ENCODE measurements at places on chromosomes 7 and 10. TPM values are rescaled to one million over a fixed set of nuclear protein-coding genes. Genes with fewer than 3 reads are reported as not detected.

DNA sequence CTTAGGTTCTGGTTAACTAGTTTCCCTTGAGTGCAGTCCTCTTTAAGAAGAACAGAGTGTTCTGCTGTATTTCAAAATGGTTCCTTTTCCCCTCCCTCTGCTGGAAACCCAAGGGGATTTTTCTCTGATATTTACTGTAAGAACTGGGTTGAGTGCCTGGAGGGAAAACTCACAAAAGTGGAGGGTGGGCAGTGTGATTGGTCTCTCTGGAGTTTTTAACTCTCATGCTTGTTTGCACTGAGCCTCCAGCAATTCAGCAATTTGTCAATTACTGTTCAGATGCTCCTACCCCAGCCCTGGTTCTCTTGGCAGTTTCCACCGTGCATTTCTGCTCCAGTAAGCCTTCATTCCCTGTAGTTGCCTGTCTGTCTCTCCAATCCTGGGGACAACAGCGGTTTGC, 273.4 kb upstream of the SORCS1 start:
- H3K27me3 ChIP-seq: no peaks in the 10 kb centered on the region
- no peak for DNase-seq
- no peaks in the 10 kb centered on the region for H3K4me1 ChIP-seq
- no peak overlapping the region for H3K27ac ChIP-seq

- H3K4me3 ChIP-seq: no peak overlapping the region
- no peaks in the 10 kb centered on the region for H3K36me3 ChIP-seq
- no peak for DNase-seq
- no peaks in the 10 kb centered on the region for H3K27me3 ChIP-seq
- H3K4me1 ChIP-seq: no peaks in the 10 kb centered on the region
Observed at GRCh38 chr10:122078326-122078725, 89.4 kb downstream of the TACC2 start.

The TET1 gene
- 9.9 TPM for total RNA-seq

DNA sequence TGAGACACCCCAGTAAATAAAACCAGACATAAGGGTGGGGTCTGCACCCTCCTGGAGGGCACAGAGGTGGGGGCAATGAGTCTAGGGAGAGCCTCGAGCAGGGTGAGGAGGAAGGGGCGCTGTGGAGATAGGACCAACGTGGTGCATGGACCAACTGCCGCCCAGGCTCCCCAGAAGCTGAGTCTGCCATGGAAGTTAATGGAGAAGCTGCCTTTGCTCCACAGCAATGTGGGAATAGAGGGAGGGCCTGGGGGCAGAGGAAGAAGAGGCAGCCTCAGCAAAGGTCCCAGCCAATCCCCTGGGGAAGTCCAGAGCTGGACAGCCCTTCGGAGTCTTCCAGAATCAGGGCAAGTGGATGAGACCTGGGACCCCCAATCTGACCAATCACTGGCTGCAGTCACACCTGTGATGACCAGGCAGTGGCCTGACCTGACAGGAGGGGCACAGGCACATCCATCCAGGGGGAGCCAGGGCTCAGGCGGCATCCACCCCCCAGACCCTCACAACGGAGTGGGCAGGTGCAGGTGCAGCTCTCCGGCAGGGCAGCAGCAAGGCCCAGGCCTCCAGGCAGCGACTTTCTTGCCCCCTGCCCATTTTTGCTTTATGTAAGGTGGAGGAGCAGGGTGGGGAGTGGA, 242.2 kb upstream of the PPP2R2D start:
- H3K4me3 ChIP-seq: no peak overlapping the region
- H3K4me1 ChIP-seq: no peaks in the 10 kb centered on the region
- H3K36me3 ChIP-seq: no peaks in the 10 kb centered on the region
- H3K27me3 ChIP-seq: no peaks in the 10 kb centered on the region
- H3K27ac ChIP-seq: no peak overlapping the region

The CPED1 gene
- total RNA-seq: 4.0 TPM

DNA sequence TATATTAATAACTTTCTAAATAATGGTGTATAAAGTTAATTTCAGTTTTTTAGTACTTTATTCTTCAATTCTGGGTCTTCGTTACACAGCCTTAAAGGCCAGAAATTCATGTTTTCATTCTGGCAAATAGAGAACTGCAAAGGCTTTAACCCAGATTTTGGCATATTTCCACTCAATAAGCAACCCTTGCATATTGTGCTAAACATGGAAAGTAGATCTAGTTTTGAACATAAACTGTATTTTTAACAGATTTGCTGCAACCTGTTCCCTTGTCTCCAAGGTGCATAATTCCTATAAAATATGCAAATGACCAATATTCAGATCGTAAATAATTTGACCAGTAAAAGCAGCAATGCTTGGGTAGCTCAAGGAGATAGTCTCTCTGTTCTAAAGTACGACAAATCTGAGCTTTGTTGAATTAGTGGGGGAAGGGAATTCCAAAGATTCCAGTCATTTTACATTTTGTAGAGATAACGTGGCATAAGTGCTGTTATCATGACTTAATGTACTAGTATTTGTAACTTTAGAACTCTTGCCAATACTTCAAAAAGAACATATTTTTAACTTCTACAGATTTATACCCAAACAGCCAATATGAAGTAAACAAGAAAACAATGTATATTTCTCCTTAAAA, 46.4 kb upstream of the RSBN1L start:
- no peaks in the 10 kb centered on the region for H3K27me3 ChIP-seq
- H3K36me3 ChIP-seq: peaks cover 4% of the 10 kb centered on the region
- peak overlapping the region; percentile 2 for H3K4me3 ChIP-seq
- no peak for DNase-seq
- peak overlapping the region; percentile 63 for H3K27ac ChIP-seq

All from chondrocyte (in vitro differentiated cells).